ENCODE measurements at places on chromosomes 3 and 15.

- no peak for DNase-seq
These were observed 340.4 kb upstream of the KCNMB2 start for GRCh38 chr3:178195824-178196223.

GRCh38 chr3:57777774-57778173 is 21.7 kb downstream of the SLMAP start:
- no peak for DNase-seq

GRCh38 chr3:123869165-123869564 is 15.0 kb downstream of the MYLK start:
- DNase-seq, result no peak

DNA sequence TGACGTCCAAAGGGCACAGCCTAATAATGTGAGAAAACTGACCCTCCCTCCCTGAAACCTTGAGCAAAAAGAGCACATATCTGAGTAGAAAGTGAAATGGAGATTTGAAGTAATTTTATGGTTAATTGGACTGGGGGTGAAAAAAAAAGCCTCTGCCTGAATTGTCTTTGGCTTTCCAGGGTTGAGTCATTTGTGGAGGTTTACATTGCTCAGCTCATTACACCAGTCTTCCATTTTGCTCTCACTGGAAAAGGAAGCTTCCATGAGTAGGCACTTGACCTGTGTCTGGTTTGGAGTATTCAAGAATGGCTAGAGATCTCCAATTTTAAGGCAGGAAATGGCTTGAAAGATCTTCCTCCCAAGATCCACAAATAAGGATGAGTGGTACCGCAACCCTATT is 273.9 kb downstream of the PDCD6IP start:
- DNase-seq, result no peak

- no peak for DNase-seq
These were observed 51.7 kb downstream of the CASR start for GRCh38 chr3:122235147-122235546.

GRCh38 chr3:194476784-194477183 is 10.0 kb downstream of the ATP13A3 start:
- no peak for DNase-seq

GRCh38 chr15:61295239-61295638 is 66.1 kb upstream of the RORA start:
- DNase-seq, result no peak

GRCh38 chr3:127637546-127637945 is 8.6 kb downstream of the PODXL2 start:
- no peak for DNase-seq

DNA sequence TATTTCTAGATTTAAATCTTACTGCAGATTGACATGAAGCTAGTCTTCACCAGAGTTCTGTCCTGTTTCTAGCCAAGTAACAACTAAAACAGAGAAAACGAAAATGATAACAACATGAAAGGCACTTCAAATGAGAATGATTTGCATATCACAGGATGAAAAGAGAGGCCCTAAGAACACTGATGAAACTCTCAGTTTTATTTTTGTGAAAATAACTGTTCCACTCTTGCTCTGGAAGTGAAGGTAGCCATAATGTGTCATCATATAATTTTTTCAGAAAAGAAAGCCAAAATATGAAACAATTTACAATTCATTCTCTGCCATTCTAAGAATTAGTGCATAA is 274.4 kb downstream of the ADAMTSL3 start:
- no peak for DNase-seq
